Stimulated activated CD8-positive, alpha-beta memory T cell treated with anti-CD3 and anti-CD28 coated beads, Interleukin-7, amount 100 ng/mL, for 48 hours (primary cell): ENCODE measurements at places on chromosomes 2 and 18.

DNA sequence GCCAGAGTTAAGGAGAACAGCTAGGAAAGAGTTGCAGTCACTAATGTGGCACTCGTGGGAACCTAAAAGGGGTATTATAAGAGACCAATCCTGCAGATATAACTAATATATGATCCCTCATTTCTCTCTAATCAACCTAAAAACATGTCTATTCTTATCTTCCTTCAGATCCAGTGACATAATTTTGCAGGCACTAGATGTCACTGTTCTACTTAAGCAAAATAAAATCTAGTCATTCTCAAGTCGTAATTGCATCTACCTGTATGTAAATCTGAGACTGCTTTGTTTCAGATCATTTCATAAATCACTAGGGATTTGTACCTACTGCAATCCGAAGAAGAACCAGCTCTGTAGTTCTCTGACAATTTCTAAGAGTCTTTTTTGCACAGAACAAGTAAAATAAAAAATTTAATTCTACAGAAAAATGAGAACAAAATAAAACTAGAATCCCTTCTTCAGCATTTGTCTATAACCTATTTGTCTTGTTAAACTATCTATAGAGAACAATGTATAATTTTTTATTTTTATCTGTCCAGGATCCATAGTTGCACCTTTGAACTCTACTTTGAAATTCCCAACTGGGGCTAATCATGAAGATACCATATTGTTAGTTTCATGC lies 56.5 kb upstream of the ERBB4 start:
- DNase-seq: no peak

DNA sequence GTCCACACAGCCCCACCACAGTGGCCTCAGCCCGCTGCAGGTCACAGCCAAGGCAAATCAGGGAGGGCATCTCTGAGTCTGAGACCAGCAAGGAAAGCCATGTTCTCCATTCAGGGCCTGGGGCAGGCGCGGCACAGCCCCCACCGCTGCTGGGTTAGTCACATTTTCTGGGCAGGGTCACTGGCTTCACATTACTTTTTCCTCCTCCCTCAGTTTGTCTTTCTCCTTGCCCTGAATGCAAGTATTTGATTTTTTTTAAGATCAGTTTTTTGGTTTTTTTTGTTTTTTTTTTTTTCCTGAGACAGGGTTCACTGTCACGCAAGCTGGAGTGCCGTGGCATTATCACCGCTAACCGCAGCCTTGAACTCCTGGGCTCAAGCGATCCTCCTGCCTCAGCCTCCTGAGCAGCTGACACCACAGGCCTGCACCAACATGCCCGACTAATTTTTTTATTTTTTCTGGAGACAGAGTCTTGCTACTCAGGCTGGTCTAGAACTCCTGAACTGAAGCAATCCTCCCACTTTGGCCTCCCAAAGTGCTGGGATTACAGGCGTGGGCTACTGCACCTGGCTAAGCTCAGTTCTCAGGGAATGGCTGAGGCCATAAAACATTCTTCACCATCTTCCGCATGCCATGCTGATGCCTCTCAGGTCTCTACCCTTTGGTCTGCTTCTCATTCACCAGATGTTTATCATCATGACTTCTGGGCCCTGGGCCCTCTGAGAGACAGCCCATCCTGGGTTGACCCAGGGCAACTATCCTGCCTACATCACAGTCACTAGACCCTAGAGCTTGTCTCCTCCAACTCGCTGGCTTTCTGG lies 628 bp upstream of the CAPG start:
- DNase-seq: no peak

DNA sequence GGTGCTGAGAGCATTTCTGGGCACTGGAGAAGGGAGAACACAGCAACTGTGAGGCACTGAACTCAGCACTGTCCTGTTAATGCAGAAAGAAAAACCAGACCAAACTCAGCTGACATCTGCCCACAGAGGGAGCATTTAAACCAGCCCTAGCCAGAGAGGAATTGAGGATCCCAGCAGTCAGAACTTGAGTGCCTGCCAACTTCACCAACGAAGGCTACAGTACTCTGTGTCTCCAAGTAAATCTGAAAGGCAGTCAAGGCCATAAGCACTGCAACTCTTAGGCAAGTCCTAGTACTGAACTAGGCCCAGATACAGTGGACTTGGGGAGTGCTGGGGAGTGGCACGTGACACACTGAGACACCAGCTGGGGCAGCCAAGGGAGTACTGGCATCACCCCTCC lies 176.2 kb upstream of the ZC3H15 start:
- DNase-seq: no peak

DNA sequence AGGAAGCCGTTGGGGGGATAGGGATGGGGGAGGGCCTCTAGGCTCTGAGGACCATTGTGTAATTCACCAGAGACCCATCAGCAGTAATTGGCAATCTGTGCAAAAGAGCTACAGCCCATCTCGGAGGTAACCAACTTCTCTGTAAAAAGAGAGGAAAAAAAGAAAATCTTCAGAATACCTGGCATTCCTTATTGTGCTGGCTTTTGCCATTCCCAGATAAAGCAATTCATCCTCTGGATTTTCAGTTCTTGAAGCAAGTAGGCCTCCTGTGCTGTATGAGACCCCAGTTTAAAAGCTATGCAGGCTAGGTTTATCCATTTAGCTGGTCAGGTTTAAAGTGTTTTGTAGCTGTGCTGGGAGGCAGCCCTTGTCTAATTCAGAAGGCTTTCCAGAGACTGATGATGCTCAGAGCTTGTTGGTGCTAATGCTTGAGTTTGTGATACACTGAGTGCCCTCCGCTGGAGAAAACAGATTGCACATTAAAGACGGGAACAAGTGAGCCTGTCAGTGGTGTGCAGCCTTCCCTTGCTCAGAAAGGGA lies at the start of gene LRRTM4:
TSS of gene LRRTM4 (minus strand) at position 446 of the 540 bp plus-strand sequence.
- DNase-seq: no peak

GRCh38 chr2:3354986-3355385 lies 22.6 kb downstream of the EIPR1 start:
- no peak for DNase-seq

DNA sequence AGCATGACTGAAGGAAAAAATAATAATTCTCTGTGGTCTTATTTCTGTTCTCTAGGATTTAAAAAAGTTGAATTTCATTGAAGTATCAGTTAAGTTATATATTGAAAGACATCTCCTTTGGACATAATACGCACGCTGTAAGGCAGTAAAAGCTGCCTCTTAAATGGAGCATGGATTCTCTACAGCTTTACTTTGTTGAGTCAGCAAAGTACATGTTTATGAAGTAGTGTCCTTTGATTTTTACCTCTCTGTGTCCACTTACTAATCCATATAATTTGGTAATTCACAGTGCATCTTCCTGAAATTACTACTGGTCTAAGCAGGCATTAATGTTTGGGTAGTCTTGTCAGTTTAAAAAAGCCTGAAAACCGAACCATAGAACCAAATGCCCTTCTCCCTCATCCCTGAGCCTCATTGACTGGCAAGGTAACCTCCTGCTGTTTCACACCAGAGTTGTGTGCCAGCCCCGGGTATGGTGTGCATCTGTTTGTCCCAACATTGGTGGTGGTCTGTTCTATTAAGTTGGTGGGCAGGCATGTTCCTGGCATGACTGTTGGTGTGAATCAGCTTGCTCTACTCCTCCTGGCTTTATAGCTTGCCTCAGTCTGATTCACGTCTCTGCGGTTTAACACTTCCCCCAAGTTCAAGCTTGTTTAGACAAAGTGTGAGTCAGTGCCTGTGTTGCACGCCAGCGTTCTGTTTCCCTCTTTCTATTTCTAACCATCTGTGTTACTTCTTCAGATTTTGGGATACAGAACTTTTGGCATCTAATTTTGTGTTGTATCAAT lies 71.0 kb upstream of the ITM2C start:
- peak; percentile 43 for DNase-seq

DNA sequence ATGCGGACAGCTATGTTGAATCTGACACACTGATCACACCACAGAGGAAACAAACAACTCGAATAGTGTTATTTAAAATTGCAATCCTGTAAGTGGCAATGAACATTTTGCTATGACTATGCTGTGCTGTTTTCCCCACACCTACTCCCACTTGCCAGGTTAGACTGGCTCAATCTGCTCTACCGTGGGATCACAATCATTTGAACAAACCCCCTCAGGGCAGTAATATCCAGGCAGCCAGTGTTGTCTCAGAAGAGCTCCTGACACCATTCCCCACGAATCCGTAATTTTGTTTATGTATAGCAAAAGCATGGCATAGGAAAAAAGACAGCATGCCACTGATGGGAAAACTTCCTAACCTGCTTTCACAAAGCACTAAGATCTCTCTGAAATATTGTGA lies 284.3 kb downstream of the ERBB4 start:
- DNase-seq: no peak

GRCh38 chr2:31131871-31132270 lies 6.4 kb downstream of the GALNT14 start:
- no peak for DNase-seq

GRCh38 chr2:133421516-133422324 lies 146.5 kb downstream of the NCKAP5 start:
- no peak for DNase-seq

GRCh38 chr2:172307800-172308199 lies 119.6 kb upstream of the ITGA6 start:
- DNase-seq: no peak

DNA sequence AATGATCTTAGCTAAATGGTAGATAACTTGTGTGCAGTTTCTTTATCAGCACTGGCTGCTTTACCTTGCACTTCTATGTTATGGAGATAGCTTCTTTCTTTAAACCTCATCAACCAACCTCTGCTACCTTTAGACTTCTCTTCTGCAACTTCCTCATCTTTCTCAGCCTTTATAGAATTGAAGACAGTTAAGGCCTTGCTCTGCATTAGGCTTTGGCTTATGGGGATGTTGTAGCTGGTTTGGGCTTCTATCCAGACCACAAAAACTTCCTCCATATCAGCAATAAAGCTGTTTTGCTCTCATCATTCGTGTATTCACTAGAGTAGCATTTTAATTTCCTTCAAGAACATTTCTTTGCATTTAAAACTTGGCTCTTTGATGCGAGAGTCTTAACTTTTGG lies 123.7 kb downstream of the PIK3C3 start:
- no peak for DNase-seq

- DNase-seq: no peak
Observed at GRCh38 chr2:24456599-24457556, 34.2 kb upstream of the NCOA1 start.

DNA sequence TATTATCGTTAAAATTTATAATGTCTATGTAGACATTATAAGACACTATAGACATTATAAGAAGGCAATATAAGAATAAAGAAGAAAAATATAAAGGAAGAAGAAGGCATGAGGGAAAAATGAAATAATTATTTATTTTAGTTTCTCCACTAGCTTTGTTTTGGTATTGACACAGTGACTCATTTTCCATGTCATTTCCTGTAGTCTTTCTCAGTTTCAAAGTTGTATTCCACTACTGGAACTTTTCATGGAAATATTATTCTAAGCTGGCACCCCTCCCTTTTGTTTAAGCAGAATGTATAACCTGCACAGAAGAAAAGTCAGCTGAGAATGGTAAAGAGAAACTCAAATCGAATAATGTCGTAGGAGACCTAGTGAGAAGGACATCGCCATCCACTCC lies 234.2 kb upstream of the NETO1 start:
- no peak for DNase-seq

DNA sequence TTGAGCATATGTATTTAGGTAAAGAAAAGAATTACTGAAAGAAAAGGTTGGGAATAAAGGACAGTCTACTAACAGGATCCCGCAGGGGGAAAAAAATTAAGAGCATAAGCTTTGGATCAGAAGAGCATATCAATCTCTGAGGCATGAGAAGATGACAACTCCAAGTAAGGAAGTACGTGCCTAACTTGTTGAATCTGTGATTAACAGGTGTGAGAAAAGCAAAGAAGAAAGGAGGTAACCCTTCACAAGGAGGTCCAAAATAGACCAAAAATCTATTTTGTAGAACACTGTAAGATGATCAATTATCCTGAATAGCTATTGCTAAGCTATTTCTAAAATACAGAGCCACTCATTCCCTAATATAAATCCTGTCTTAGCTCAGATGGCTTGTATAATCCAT lies 32.8 kb downstream of the TRIP12 start:
- no peak for DNase-seq

- DNase-seq: no peak
Observed at GRCh38 chr2:179020156-179020750, 29.7 kb downstream of the CCDC141 start.

DNA sequence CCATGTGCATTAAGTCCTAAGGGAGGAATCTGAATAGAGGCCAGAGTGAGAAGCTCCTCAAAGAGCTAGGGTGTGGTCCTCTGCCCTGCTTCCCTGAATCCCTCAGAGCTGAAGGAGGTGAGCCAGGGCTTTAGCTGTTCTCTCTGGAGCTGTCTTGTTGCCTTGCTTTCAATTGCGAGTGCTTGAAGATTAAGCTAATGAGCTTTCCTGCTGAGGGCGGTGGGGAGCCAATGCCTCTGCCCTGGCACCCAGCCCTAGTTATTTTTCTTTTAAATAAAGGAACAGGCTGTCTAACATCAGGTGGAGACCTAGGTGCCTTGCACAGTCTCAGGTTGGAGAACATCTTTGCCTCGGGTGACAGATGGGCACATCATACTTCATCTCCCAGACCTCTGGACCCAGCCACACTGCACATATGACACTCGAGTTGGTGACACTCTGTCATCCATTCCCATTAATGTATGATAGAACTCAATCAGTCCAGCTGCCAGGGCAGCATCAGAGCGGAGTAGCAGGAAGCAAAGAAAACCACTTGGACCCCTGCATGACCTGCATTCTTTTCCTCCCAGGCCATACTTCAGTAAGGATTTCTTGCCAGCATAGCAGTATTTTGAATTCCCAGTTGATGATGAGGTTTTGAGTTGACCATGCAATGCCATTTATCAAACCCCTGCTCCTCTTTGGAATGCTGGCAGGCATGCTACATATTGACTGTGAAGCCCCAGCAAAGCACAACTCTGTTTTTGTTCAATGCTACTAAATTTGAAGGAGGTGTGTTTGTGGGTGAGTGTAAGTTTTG lies 292.7 kb downstream of the RNF144A start:
- DNase-seq: no peak

- no peak for DNase-seq
Observed at GRCh38 chr2:8380566-8380965, 301.3 kb upstream of the ID2 start.

DNA sequence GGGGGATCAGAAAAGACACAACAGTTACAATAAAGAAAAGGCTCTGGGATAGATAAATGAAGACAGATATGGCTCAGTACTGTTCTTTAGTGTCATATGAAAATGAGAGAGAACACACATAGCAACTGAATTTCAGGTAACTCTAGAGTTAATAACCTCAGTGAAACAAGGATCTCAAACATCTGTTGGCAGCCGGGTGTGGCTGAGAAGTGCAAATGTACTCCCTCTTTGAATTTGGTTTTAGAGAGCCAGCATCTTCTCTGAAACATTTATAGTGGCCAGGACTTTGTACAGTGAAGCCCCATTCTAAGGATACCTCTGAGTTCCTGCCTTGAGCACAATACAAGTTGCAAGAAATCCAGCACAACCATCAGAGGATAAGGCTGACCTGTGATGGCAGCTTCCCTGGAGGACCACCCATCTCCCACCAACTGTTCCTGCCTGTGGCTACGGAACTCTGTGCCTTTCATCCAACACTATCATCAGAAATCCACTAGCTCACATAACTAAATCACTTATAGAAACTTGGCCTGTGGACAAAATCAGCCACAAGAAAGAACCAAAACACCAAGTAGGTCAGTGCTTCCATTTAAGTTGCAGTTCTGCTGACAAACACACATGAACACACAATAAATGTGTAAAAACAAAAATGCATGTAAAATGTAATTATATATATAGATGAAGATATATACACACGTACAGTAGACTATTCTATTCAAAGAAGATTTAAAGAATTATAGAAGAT lies 37.3 kb upstream of the PEX13 start:
- DNase-seq: no peak
